Activated CD4-positive, CD25-positive, alpha-beta regulatory T cell treated with anti-CD3 and anti-CD28 coated beads, Interleukin-2, amount 50 U/mL, for 16 hours (primary cell): ENCODE measurements at places on chromosomes 7 and 10.

DNA sequence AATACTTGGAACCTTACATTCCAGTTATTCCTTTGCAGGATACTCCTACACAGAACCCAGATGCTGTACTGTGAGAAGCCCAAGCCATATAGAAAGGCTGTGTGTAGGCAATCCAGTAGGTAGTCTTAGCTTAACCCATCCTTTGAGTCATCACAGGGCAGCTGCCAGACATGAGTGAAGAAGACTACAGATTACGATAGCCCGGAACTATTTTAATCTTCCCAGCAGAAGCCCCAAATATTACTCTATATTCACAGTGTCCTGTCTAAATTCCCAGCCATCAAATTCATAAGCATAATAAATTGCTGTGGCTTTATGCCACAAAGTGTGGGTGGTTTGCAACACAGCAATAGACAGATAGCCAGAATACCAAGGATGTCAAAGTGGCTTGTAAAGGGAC, 474.1 kb upstream of the STEAP1 start:
- no peak for DNase-seq

DNA sequence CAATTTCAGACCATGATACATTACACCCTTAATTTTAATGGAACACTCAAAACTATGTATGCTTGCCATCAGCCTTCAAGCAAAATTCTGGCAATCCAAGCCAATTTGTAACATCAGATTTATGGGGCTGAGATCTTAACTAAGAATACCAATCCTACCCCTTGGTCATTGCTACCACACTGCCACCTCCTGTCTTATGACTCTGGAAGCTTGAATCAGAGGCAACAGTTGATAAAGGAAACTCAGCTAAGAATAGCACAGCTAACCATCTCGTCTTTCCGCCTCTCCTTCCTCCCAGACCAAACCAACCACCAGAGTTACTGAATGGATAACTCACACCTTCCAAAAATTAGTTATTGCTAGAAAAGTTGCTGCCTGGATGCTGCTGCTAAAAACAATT, 7.4 kb downstream of the IGF2BP3 start:
- DNase-seq, result no peak

DNA sequence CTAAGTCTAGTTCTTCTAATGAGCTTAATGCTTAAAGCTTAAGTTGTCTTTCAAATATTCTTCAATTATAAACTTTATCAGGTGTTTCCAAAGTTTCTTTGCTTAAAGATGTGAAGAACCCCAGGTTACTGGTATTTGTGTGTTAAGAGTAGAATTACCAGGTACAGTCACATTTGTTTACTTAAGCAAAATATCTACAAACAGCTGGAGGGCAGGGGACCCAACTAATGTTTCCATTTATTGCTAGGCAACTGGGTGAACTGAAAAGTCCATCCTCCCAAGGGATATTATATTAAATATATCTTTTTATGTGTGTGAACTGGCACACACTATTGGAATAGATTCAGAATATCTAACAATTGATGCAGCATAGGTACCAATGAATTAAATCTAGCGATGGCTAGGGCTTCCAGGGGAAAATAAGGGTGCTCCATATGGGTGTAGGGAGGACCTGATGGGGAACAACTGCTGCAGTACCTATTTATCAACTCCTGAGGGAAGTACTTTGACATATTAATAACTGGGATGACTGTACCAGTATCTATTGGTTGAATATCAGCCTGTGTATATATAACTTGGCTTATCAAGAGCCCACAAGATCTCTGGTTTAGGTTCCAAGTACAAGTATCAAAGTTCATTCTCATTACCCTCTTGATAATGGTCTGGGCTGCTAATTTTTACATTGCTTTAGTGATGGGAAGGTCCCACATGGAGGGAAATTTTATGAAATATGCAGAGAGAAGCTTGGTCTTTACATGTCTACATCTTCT, 10.3 kb upstream of the AGR3 start:
- no peak for DNase-seq

GRCh38 chr7:69836702-69837101, 238.4 kb downstream of the AUTS2 start:
- DNase-seq, result no peak

- no peak for DNase-seq
These were observed 233.1 kb upstream of the FZD8 start for GRCh38 chr10:35875016-35875676.

- no peak for DNase-seq
These were observed 562.3 kb upstream of the COBL start for GRCh38 chr7:51878865-51879264.

GRCh38 chr7:31986878-31987518, 83.2 kb downstream of the PDE1C start:
- no peak for DNase-seq
